SK-N-SH (cell line): ENCODE measurements at places on chromosomes 12 and 14.

GRCh38 chr14:93962701-93963601 is 13.4 kb downstream of the ASB2 start:
- no peak for DNase-seq

DNA sequence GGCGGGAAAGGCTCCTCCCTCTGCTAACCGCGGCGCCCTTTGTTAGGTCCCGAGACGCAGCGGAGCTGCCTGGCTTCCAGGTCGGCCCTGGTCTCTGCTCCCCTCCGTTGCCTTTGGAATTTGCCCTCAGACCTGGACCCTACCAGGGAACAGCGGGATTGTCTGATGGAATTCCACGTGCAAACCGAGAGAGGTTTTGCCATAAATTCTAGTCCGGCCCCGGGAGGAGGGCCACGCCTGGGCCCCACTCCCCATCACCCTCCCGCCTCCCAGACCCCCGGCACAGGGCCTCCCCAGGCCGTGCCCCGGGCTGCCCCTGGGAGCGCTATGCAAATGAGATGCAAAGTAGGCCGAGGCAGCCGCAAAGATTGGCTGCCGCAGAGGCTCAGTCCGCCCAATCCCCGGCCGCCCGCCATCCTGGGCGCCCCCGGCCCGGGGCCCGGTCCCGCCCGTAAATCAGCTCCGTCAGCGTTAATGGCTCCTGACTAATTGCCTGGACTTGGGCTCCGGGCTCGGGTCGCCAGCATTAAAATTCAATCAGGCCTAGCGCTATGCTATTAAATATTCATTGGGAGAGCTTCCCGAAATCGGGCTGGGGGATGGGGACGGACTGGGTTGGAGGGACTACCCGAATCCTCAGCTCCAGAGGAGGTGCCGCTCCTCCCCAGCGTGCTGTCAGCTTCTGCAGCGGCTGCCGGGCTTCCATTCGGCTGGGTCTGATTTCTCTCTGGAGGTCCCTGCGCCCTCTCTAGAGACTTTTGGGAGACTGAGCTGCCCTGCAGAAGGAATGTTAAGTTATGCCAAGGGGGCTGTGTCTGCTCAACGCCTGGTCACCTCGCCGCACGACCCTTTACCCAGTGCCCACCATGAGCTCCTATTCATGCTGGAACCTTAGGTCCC is 15.7 kb upstream of the FIGNL2 start:
- peak; percentile 77 for DNase-seq

GRCh38 chr14:99632410-99633035 is 12.4 kb upstream of the HHIPL1 start:
- no peak for DNase-seq

GRCh38 chr12:9797722-9798619 is 29.3 kb upstream of the KLRF1 start:
- no peak for DNase-seq

GRCh38 chr14:54050759-54051158 is 94.1 kb upstream of the BMP4 start:
- no peak for DNase-seq

DNA sequence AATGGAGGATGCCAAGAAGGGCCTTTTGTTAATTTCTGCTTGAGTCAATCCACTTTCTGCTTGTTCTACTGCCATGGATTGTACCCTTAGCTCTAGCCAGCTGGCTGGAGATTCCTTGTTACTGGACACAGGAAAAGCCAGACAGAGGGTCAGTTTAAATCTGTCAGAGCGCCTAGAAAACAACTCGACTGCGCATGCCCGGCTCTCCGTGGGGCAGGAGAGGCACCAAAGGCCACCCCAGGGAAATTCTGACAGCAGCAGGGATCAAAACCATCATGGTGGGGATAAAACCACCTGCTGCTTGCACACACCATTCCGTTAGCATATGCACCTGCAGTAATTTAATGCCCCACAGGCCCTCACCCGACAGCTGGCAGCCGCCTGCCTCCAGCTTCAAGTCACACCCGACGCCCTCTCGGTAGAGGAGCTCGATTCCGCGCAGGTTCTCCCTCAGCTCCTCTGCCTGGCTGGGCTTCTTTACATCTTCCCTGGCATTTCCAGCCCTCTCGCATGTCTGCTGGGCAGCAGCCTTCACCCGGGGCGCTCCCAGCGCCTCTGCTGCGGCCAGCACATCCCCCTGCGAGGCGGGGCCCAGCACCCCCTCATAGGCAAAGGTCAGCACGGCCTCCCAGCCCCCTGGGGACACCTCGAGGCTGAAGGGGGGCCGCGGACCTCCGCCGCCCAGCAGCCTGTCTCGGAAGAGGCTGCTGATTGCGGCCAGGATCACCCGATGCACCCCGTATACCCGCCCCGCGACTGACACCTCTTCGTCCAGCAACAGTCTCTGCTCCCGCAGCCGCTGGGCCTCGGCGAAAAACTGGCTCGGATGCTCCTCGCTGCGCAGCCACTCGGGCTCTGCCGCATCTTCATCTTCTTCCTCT is 1.0 kb downstream of the KLHL33 start:
- no peak for DNase-seq

DNA sequence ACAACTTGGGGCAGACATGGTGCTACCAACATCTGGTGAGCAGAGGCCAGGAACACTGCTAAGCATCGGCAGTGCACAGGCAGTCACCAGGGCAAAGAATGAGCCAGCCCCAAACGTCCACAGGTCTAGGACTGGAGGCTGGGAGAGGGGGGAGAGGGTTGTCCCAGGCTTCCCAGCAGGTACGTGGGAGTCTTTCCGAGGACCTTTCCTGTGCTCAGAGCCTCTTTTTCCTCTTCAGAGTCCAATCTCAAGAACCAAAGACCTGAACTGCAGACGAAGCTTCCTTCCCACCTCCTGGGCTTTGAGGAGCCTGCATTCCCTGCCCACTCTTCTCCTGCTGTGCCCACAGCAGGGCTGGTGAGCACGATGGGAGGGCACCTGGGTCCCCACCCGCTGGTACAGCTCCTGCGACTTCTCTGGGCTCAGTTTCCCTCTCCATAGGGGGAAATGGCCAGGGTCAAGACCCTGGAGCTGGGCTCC is 48.7 kb downstream of the DLK1 start:
- no peak for DNase-seq

GRCh38 chr12:104459368-104459909 is 2.7 kb downstream of the CHST11 start:
- DNase-seq = no peak

DNA sequence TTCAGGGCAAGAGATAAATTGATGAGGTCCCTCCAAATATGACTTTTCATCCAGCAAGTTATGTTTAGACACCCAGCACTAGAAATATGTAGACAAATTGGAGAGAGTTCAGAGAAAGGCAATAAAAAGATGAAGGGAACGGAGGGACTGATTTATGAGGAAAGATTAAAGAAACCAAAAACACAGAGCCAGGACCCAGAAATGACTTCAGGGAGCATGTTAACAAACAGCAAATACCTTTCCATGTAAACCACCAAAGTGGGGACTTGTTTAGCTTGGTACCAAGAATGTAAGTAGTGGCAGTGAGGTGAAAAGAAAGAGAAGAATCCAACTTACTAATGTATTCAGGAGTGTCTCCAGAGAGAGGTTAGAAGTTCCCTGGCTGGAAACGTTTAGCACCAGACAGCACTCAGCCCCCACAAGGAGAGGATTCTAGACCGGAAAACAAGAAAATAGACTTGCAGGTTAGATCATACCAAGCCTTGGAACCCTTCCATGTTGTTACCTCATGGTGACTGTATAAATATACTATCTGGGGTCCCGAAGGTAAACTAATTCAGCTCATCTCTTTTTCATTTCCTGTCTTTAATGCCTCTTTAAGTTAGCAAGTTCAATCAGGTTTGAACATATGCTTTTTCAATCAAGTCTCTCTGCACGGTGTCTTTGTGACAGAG is 79.2 kb downstream of the TBC1D30 start:
- no peak for DNase-seq

DNA sequence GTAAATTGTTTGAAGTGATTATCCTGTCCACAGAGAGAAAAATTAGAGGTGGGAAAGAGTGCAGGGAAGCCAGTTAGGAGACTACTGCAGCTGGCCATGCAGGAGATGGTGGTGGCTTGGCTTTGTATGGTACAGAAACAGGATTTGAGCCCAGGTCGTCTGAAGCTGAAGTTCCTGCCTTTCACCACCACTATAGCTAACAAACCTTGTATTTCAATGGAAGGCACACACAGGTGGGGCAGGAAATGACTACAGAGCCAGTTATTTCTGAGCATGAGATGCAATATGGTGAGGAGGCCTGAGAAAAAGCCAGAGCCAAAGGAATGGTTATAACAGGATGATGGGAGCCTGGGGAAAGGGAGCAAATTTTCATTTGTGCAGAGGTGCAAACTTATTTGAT is 103.9 kb downstream of the BTG1 start:
- no peak for DNase-seq

DNA sequence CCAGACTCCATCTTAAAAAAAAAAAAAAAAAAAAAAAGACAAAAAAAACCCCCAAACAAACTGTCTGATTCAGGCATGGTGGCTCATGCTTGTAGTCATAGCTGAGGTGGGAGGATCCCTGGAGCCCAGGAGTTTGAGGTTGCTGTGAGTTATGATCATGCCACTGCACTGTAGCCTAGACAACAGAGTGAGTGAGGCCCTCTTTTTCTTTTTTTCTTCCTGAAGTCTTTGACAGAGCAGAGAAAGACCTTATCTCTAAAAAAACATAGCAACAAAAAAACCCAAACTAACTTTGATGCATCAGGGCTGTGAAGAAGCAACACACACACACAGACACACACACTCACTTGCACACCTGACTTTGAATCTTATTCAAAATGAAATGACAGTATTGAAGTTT is 7.7 kb upstream of the AMN1 start:
- no peak for DNase-seq

DNA sequence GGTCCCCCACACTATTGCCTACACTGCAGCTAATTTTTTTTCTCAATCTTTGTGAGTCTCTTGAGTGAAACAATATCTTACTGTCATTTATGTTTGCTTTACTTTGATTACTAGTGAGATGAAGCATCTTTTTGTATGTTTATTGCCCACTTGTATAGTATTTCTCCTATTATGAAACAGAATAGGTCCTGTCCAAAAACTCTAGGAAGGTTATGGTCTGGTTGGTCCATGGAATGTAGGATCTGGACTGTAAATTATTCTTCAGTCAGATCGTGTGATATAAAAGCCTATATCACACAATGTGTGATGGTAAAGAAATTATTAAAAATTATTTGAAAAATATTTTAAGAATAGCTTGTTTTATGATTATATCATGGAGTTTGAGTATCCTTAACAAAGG is 434.4 kb downstream of the ZFP36L1 start:
- DNase-seq = no peak

DNA sequence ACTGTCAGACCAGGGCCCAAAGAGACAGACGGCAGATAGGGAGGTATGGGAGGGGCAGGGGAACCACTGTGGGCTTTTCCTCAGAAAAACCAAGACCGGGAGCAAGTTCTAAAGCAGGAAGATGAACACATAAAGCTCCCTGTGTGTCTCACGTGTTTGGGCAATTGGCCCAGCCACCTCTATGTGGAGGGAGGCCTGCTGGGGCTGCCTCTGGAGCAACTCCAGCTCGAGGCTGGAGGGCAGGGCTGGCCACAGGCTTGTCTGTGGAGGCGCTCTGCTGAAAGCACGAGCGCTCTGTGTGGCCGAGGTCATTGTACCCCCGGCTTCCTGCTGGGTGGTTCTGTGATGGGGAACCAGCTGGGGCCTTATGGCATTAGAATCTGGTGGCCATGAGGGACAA is 36.4 kb downstream of the TRAFD1 start:
- no peak for DNase-seq

GRCh38 chr12:4112290-4112689 is 161.3 kb upstream of the CCND2 start:
- DNase-seq = no peak

DNA sequence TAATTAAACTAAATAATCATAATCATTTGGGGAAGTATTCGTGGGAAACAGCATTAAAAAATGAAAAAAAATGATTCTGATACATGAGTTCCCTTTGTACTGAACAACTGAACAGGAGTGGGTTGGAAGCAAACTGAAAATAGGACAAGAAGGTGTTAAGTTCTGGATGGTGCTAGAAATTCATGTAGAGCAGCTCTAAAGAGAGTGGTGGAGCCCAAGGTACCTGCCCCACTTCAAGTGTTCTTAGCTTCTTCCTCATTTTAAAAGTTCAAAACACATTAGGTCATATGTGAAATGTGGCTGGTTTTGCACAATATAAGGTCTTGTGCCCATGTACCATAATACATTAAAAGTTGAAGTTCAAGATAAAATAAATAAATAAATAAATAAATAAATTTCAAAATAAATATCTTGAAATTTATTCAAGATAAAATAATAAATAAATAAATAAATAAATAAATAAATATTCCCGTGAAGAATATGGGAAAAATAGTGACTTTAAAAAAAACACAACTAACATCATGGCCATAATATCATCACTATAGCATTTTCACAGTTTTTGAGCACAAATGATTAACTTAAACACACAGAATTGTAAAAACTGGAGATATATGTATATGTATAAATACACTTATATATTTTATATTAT is 191.5 kb upstream of the PRKD1 start:
- DNase-seq = no peak

GRCh38 chr14:105151084-105151837 is 17.3 kb downstream of the JAG2 start:
- no peak for DNase-seq

- no peak for DNase-seq
These were observed 238.3 kb upstream of the PWP1 start for GRCh38 chr12:107447336-107447735.

GRCh38 chr12:70032076-70032475 is 207.0 kb downstream of the MYRFL start:
- no peak for DNase-seq

- no peak for DNase-seq
These were observed 15.5 kb upstream of the IRF2BPL start for GRCh38 chr14:77043984-77044485.

DNA sequence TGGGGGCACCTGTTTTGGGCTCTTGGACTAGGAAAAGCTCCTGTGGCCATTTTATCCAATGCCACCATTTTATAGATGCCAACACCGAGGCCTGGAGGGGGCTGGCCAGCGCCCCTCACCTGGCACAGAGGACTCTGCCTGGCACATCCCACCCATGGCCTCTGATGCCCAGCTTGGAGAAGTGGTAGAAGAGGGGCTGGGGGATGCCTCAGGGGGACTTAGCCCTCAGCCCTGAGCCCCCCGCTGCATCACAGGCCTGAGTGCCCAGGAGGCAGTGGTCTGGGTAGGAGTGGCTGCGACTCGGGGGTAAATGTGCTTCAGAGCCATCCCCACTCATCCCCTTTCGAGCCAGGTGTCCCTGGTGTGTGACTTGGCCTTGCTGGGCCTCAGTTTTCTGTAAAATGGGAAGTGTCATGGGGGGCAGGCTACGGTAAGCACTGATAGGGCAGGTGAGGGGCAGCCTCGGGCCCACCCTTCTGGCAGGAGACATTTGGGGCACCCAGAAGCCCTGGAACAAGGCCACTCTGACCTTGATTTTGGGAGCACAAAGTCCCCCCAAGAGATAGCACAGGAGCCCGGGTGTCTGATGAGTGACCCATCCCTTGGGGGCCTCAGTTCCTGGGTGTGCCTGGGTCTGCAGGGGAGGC is 22.5 kb downstream of the SH2B3 start:
- DNase-seq = no peak
